ENCODE measurements at places on chromosomes 7 and 10.
A peak's percentile ranks its signal among the peaks of the same experiment; 100 is the strongest.

- ATAC-seq = no peak
Observed at GRCh38 chr7:68125168-68125567, 1128.5 kb downstream of the TYW1 start.

GRCh38 chr10:70546584-70546983 is 56.0 kb downstream of the PRF1 start:
- no peak for ATAC-seq

DNA sequence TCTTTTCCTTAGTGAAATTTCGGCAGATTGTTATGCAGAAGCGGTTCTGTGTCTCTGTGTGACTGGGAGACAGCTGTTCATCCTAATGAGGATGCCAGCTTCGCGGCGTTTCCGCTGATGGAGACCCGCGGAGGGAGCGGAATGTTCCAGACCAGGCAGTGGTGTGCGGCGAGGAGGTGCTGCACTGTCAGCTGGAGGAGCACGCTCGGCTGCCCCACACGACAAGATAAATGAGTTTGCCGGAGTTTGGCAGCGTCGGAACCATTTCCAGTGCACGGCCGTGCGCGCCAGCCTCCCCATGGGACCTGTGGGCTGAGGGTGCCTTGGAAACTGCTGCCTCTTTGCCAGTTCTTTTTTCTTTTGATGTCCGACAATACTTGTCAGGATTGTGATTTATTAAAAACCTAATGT is 64.6 kb downstream of the WDR37 start:
- ATAC-seq = no peak

- no peak for ATAC-seq
Observed at GRCh38 chr10:89306434-89307268, 4.8 kb downstream of the IFIT2 start.

- no peak for ATAC-seq
Observed at GRCh38 chr7:68414631-68415425, 1183.4 kb upstream of the AUTS2 start.

DNA sequence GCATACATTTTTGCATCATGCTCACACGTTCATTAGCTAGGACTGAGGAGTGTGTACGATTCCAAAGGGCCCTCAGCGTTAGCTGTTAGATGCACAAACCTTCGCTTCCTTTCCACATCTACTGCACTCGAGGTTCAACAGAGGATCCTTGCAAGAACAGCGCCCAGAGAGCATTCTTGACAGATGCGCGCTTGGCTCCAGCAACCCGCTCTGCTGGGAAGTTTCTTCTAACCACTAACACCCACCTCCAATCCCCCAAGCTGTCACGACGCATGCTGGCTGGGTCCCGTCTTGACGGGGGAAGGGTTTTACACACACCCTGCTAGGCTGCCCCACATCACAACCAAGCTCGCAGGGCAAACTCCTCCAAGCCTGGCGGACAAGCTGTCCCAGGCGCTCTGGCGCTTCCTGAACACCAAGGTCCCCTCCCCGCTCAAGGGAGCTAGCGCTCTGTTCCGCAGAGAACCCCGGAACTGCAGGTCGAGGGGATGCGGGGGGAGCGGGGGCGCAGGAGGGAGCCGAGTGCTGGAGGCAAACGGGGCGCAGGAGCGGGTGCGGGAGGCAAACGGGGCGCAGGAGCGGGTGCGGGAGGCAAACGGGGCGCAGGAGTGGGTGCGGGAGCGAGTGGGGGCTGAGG is 653 bp upstream of the ADRB1 start:
- ATAC-seq = peak; percentile 18

DNA sequence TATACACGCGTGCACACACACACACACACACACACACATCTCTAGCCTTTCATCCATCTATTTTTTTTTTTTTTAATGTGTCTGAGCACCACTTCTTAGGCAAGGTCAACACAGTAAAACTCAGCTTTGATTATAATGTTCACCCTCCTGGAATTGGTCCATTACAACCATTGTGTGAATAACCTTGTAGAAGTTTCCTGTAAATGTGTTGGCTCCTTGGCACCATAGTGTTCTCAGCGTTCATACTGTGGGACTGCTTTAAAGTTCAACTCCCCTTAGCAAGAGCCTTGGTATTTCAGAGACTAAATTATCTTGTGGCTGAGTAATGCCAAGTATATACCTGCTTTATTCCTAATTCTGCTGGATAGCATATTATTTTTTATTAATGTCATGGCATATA is 106.3 kb upstream of the PRPS1L1 start:
- ATAC-seq = no peak

DNA sequence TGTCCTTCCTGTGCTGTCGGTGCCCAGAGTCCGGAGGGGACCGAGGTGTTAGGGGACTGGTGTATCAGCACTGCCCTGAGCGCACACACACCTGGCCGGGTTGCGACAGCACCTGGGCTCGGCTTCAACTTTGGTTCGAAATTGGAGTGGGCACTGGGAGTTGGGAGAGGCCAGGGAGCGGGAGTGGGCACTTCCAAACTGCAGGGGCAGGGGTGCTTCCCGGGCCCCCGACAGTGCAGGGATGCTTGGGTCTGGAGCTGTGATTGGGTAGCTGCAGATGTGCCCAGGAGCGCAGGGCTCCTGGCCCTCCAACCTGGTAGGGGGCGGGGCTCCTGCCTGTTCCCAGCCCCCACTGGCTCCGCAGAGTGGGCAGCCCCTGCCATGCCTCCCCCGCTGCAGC is 7.7 kb downstream of the BBS9 start:
- ATAC-seq = no peak

DNA sequence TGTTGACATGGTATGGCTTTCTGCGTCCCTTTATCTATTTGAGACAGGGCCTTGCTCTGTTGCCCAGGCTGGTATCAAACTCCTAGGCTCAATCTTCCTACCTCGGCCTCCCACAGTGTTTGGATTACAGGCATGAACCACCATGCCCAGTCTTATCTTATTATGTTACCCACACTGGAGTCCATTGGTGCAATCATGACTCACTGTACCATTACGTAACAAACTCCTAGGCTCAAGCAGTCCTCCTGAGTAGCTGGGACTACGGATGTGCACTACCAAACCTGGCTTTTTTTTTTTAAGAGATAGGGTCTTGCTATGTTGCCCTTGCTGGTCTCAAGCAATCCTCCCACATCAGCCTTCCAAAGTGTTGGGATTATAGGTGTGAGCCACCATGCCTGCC is 66.7 kb downstream of the CCDC3 start:
- no peak for ATAC-seq

DNA sequence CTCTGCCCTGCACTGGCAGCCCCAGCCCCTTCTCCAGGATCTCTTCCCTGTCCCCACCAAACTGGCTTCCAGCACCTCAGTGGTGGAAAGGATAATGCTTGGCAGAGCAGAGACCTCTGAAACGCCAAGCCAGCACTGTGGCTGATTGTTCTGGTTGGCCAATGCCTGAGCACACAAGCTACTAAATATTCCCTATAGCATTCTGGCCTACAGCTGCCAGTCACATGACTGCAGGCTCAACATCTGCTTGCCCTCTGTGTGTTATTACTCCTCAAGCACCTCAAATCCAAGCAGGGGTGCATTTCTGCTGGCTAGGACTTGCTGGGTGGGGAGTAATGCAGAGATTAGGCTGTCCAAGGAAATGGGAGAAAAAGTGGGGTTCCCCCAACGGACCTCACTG is 6.1 kb downstream of the TBATA start:
- ATAC-seq = no peak

DNA sequence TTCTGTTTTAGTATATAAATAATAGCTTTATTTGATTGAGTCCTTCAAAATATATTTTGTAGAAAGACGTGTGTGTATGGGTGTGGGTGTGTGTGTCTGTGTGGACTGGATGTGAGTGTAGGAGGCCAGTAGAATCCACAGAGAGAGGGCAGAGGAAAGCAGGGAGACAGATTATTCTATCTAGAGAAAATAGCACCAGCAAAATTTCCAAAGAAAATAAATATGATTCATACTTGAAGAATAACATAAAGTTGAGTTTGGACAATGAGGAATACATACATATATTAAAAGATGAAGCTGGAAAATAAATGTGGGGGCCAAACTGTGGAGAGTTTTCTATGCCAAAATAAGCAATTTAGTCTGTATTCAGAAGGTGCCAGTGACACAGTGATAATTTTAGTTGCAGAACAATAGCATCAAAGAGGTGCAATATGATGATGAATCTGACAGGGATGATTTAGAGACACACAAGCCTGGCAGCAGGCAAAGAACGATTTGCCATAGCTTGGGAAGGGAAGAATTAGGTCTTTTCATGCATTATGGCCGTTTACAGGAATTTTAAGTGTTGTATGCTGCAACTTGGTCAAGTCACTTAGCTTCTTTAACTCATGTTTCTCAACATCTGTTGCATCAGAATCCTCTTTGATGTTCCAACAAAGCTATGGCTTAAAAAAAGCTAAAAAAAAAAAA is 121.3 kb downstream of the SEMA3A start:
- no peak for ATAC-seq

- ATAC-seq = no peak
Observed at GRCh38 chr10:128471151-128471550, 344.9 kb upstream of the MKI67 start.

GRCh38 chr7:129343099-129343700 is 91.0 kb upstream of the STRIP2 start:
- no peak for ATAC-seq
